NCI-H2107 (cell line): ENCODE measurements at places on chromosomes 5 and 9.
A peak's percentile ranks its signal among the peaks of the same experiment; 100 is the strongest.

GRCh38 chr5:153953411-153953810, 85.3 kb downstream of the FAM114A2 start:
- no peak for DNase-seq

- no peak for DNase-seq
These were observed 17.3 kb downstream of the EXD3 start for GRCh38 chr9:137405677-137406081.

- no peak for DNase-seq
These were observed 1980.0 kb upstream of the CDH6 start for GRCh38 chr5:29213475-29213874.

DNA sequence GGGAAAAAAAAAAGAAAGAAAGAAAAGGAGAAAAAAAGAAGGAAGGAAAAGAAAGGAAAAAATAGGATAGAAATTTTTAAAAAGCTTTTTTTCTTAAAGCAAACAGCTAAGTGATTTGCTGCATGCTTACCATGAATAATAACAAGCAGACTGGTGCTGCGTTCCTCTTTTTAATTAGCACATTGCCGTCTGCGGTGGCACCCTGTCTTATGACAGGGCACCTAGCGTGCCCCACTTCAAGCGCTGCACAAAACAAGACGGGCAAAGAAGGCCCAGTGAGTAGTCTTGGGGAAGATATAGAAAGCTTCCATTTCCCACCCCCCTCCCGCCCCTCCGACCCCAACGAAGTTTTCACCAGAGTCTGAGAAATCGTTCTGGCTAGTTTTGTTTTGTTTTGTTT, 513.9 kb downstream of the ZNF608 start:
- no peak for DNase-seq

DNA sequence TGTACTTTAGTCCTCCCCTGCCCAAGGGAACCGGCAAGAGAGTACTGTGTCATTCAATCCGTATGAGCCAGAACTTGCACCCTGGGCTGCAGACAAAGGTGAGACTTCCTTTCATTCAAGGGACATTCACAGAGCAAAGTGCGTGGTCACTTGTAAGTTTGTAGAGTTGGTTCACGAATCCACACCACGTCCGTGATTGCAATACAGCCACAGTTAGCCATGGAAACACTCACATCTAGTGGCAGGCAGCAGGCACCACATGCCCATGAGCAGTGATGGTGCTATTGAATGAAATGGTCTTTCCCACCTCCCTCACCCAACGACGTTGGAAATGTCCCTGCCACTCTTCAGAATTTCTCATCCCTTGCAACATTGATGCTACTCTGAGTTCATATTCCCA, 72.6 kb downstream of the SYK start:
- DNase-seq: no peak

GRCh38 chr9:5557606-5558587, 47.6 kb downstream of the PDCD1LG2 start:
- DNase-seq: no peak

- no peak for DNase-seq
These were observed 20.6 kb downstream of the FAM240B start for GRCh38 chr9:38699337-38699736.

DNA sequence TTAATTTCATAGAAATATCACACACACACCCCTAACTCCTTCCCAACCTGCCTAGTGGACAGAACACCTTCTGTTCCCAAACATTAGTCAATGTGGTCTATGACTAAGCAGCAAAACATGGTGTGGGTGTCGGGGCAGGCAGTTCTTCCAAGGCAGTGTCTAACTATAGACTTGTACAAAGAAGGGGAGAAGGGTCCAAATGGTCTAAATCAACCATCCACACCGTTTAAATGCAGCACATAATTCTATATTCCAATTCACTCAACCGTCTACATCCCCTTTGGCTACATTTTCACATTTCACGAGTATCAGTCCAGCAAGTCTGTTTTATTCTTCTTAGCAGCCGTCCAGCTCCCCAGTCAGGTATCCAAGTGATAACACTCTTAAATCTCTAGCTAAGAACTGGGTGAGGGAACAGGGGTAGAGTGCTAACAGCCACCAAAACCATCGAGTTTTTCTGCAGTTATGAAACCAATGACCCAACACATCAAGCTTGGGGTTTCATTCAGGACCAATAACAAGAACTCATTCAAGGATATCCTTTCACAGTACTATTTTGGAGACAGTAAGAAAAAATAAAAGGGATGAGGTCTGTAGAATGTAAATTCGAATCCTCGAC, 3.3 kb downstream of the ZNF608 start:
- DNase-seq: no peak

GRCh38 chr9:17776735-17777134, 197.9 kb downstream of the SH3GL2 start:
- DNase-seq: no peak

- no peak for DNase-seq
These were observed 609.8 kb downstream of the IRX1 start for GRCh38 chr5:4205398-4205797.

- DNase-seq: peak; percentile 40
These were observed 7.2 kb downstream of the HMGCS1 start for GRCh38 chr5:43305948-43306565.

DNA sequence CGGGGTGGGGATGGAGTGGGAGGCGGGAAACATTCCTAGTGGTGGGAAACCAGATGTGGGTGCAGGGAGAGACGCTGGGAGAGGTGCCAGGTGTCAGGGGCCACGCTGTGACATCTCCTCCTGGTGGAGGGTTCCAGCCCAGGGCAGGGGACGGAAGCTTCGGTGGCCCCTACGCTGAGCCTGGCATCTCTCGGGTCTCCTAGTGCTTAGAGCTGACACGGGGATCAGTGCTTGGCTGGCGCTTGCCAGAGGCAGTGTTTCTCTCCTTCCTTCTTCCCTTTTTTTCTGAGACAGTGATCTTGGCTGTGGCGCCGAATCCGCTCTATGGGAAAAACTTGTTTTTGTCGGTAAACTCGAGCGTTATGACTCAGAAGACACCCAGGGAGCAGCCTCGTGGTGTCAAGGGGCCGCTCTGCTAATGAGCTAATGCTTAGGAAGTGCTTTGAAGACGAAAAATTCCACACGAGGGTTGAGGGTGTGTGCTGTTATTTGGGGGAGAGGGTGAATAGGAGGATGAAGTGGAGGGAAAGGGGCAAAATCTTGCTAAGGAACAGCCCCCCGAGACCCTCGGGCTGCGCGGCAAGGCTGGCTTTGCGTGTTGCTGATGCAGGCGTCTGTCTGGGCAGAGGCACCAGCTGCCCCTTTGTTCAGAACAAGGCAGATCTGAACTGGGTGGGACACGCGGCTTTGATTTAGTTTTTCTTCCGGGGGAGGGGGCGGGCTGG, 20.4 kb upstream of the IER5L start:
- DNase-seq: no peak

- no peak for DNase-seq
These were observed 221.0 kb downstream of the DCP2 start for GRCh38 chr5:113197456-113198200.

DNA sequence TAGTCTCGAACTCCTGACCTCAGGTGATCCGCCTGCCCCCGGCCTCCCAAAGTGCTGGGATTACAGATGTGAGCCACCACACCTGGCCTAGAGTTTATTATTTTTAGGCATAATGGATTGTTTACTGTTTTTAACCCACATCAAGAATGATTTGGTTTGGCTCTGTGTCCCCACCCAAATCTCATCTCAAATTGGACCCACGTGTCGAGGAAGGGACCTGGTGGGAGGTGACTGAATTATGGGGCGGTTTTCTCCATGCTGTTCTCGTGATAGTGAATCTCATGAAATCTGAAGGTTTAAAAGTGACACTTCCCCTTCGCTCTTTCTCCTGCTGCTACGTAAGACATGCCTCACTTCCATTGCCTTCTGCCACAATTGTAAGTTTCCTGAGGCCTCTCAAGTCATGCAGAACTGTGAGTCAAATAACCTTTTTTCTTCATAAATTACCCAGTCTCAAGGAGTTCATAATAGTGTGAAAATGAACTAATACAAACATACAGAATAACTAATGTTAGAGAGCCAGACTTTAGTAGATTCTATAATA, 88.2 kb downstream of the RICTOR start:
- DNase-seq: no peak

DNA sequence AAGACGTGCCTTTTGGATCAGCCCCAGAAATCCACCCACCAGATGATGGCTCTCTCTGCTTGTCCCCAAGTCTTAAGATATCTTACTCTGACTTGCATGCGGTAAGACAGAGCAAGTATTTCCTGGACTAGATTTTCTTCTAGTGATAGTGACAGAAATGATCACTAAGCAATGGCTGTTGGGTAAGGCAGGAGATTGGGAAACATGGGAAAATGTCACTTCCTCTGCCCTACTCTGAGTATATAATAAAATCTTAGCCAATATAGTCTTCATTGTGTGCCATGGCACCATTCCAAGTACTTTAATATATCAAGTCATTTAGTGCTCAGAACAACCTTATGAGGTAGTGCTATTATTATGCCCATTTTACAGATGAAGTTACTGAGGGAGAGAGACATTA, 31.0 kb upstream of the GNA14 start:
- DNase-seq: no peak

DNA sequence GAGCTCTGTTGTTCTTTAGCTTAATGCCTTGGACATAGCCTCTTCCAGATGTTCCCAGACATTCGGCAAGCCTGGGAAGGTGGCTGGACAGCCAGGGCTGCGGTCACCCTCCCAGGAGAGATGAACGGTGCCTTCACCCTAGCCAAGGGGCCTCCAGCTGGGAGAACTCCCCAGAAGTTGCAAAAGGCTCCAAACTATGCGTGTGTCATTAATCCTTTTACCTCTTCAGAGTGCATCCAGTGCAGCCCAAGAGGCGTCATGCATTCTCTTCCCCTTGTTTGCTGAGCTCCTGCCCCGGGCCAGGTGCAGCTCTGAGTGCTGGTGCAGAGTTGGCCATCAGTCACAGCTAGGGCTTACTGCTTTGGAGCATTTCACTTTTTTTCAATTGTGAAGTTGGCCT, 22.8 kb downstream of the HMCN2 start:
- DNase-seq: no peak

- DNase-seq: no peak
These were observed 34.2 kb downstream of the NDUFS6 start for GRCh38 chr5:1835431-1835830.

DNA sequence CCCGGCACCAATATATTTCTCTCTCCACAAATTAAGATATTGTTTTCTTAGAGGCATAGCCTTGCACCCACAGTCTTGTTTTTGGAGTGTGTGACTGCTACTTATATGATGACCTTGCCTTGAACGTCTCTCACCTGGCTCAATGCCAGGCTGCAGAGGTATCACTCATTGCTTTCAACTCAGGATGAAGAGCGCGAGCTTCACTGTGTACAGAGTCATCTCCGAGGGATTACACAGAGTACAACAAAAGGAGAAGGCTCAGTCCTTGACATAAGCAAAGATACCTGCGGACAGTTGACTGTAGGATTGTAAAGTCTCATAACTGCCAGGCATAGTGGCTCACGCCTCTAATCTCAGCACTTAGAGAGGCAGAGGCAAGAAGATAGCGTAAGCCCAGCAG, 53.8 kb downstream of the CD180 start:
- no peak for DNase-seq

DNA sequence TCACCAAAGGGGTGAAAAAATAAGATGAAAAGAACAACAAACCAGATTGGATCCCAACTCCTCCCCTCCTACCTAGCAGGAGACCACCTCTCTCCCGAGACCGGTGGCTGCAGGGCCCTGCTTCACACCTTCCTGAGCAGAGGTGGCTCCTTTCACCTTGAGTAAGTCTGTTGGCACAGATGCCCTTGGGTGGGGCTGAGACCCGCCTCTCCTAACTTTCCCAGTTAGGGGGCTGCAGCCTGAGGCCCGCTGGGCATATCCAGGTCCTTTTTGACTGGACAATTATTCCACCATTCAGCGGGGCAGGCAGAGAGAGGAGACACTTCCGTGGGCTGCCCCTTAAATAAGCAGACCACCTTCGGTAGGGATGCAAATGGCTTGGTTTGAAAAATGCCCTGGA, 1.3 kb downstream of the SLC25A48 start:
- DNase-seq: no peak

DNA sequence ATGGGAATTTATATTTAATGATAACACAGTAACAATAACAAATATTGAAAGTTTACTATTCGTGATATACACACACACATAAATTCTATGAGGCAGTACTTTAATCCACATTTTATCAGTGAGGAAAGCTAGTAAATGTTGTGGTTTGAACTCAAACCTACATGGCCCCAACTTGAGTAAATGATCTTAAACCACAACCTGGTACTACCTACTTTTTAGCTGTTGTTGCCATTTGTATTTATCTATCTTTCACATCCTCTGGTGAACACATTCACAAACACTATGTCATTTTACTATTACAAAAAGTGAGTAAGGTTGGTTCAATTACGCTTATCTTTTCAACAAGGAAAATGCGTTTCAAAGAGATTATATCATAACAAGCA, 186.1 kb downstream of the SMC2 start:
- DNase-seq: no peak

- DNase-seq: no peak
These were observed 167.7 kb upstream of the DMAC1 start for GRCh38 chr9:7967093-7967827.

- no peak for DNase-seq
These were observed 168.2 kb downstream of the CACNA1B start for GRCh38 chr9:138045541-138046490.

GRCh38 chr9:112755016-112755427, 4.5 kb downstream of the SNX30 start:
- no peak for DNase-seq

DNA sequence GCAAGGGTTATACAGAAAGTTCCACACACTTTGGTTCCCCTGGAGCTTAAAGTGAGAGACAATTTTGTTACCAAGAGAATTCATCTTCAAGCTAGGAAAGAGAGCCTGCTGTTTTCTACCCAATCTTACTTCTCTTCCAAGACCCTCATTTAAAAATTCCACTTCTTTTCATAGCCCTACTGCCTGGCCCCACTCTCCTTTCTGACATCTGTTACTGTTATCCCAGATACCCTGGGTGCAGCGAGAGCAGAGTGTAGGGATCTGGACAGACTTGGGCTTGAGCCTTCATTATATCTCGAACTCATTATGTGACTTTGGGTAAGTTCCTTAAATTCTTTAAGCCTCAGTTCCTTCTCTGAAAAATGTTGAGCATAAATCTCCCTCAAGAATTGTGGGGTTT, 263.1 kb downstream of the ASTN2 start:
- no peak for DNase-seq

DNA sequence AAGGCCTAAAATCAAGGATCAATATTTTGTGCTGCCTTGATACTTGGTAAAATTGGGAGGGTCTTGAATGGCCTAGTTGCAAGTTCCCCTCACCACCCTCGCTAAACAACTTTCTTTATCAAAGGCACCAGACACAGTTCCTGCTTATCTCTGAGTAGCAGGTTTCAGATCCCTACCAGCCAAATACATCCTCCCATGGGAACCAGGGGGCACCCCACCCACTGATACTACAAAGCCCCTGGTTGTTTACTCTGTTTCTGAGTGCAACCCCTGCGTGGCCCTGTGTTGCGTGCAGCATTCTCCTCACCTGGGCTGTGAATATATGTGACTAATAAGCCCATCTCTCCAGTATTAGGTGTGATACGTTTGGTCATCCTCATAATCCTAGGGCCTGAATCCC, 314.9 kb downstream of the DRD1 start:
- DNase-seq: no peak
